Mucosa of descending colon (tissue), 3 donors: ENCODE measurements at places on chromosomes 1 and 21.

DNA sequence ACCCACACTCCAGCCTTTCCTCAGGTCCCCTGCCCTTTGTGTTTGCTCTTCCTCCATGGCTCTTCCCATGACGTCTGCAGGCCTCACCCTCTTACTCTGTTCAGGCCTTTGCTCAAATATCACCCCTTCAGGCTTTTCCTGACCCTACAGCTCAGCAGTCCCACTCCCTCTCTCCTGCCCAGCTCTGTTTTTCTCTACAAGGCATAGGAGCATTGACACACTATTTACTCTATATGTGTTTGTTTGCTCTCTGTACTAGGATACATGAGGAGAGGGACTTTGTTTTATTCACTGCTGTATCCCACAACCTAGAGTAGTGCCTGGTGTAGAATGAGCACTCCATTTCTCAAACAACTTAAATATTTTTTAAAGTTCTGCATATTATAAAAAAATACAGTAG, 107.4 kb upstream of the COA6 start:
- DNase-seq: no peak

- DNase-seq: no peak
Observed at GRCh38 chr1:110089561-110090275, 19.2 kb upstream of the ALX3 start.

GRCh38 chr1:75992312-75992711, 60.1 kb upstream of the ASB17 start:
- DNase-seq: no peak

DNA sequence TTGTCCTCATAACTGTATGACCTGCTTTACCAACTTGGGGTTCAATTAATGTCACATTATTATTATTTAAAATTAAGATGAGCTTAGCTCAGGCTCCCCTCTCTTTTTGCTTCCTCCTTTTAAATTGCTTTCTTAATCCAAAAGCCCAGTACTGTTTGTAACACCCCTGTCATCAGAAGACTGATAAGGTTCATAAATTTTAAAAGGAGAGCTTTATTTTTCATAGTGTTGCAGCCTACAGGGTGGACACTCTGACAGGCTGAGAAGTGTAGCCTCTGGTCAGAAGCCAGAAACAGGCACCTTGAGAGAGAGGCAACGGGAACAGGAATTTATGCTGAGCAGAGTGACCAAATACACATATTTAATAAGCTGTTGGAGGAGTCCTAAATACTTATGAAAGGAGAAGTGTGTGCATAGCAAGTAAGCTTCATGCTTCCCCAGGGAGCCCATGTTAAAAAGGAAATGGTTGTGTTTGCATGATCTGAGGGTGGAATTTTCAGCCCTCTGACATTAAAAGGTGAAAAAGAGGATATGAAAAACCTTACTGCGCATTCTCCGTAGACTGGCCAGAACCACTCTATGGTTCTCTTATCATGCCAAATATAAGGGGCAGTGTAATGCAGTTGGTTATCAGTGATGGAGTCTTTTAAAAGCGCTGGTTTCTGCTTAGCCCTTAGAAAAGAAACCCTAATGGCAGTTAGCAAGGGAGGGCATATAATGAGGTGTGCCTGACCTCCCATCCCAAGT, 30.5 kb upstream of the FGGY start:
- no peak for DNase-seq

GRCh38 chr1:1908506-1908791, 6.6 kb upstream of the CALML6 start:
- DNase-seq: no peak

- DNase-seq: no peak
Observed at GRCh38 chr1:200885623-200886402, 8.9 kb upstream of the INAVA start.

DNA sequence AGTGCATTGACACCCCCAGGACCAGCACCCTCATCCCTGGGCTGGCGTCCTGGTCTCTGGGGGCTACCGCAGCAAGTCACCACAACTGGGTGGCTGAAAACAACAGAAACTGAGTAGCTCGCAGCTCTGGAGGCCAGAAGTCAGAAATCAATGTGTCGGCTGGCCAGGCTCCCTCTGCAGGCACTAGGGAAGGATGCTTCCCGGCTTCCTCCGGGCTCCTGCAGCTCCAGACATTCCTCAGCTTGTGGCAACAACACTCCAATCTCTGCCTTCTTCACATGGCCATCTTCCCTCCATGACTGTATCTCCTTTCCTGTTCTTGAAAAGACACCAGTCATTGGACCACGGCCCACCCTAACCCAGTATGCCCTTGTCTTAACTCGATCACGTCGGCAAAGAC, 224.2 kb downstream of the NPHP4 start:
- no peak for DNase-seq

- no peak for DNase-seq
Observed at GRCh38 chr1:234878288-234878687, 250.3 kb downstream of the TOMM20 start.

GRCh38 chr1:211874521-211875347, 44.2 kb upstream of the LPGAT1 start:
- no peak for DNase-seq

DNA sequence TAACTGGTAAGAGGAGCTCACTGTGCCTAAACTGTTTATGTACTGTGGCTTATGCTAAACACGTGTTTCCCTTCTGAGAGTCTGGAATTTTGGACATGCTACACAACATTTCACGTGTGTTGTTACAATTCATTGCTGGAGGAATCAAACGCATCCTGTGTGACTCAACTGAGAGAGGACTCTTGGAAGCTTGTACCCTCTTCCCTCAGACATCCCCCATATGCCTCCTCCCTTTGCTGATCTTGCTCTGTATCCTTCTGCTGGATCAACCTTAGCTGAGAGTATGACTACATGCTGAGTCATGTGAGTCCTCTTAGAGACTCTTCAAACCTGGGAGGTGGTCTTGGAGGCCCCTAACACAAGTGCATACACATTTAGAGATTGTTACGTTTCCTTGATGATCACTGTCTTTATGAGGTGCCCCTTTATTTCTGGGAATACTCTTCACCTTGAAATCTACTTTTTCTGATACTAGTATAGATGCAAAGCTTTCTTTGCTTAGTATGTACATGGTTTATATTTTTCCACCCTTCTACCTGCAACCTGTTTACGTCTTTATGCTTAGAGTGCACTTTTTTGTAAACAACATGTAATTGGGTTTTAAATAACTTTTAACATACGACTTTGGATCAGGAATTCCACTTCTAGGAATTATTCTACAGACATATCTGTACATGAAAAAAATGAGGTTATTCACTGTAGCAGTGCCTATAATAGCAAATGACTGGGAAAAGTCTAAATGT, 8.7 kb downstream of the NPHP4 start:
- no peak for DNase-seq

GRCh38 chr1:113615425-113615824, 143.9 kb downstream of the PHTF1 start:
- no peak for DNase-seq

DNA sequence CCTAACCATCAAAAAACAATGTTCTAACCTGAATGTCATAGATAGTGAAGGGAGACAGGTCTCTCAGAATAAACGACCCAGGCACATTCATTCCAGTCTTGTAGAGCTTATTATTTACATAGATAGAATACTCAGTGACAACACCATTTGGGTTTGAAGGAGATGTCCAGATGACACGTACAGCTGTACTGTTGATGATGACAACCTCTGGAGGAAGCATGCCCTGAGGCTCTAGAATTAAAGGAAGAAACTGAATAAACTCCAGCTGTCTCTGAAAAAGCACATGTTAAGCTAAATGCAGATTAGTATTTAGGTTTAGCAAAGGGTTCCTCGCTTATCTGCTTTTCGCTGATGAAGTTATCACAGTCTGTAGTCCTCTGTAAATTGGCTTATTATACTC, 277.2 kb downstream of the KCTD3 start:
- DNase-seq: no peak

DNA sequence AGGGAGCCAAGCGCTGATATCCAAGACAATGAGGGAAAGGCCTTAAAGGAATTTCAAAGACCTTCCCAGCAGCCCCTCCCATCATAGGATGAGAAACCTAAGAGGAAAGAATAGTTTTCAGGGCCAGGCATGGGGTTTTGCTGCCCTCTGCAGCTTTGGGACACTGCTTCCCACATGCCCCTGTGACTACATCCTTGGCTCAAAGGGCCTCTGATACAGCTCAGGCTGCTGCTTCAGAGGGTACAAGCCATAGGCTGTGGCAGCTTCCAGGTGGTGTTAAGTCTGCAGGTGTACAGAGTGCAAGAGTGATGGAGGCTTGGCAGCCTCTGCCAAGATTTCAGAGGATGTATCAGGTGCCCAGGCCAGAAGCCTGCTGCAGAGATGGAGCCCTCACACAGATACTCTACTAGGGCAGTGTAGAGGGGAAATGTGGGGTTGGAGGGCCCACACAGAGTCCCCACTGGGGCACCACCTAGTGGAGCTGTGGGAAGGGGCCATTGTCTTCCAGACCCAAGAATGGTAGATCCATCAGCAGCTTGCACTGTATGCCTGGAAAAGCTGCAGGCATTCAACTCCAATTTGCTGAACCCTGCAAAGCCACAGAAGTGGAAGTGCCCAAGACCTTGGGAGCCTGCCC, 125.8 kb downstream of the SLC45A1 start:
- DNase-seq: no peak

DNA sequence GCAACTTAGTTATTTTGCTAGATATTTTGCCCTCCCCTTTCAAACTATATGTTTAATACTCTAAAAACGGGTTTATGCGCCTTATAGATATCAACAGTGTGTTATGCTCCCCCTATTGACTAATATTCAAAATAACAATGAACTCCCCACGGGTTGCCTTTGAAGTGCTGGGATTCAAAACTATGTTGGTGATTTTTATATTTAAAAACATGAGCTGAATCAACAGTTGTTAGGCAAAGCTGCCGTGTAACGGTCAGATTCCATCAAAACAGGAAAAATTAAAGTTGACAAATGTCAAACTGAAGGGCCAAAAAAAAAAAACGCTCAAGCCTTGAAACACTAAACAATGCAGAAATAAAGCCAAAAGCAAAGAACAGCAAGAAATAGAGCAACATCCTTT, 2.5 kb downstream of the TGFBR3 start:
- DNase-seq: no peak

DNA sequence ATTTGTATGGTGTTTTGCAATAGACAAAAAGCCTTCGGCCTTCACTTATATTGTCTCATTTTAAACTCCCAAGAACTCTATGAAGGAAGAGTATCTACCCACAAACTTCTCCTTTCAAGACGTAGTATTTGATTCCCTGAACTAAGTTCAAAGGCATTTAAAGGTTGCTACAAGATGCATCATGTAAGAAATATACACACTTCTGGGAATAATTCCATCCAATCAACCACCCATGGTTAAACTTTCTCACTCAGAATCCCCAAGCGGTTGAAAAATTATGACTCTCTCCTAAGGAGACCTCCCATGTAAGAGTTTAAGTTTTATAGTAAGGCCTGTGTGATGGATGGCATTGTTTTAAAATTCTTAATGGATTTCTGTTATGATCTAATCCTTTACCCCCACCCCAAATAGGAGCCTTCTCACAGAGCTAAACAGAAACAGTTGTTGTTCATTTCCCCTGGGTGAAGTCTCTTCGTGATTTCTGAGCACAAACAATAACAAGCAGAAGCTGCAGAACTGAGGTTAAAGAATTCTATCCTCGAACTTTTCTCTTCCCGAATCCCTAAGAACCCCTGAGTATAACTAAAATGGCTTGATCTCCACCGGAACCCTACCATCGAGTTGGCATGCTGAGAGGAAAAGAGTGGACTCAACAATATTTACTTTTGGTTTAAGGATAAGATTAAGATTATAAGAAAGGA, 185.0 kb downstream of the TGFBR3 start:
- no peak for DNase-seq

DNA sequence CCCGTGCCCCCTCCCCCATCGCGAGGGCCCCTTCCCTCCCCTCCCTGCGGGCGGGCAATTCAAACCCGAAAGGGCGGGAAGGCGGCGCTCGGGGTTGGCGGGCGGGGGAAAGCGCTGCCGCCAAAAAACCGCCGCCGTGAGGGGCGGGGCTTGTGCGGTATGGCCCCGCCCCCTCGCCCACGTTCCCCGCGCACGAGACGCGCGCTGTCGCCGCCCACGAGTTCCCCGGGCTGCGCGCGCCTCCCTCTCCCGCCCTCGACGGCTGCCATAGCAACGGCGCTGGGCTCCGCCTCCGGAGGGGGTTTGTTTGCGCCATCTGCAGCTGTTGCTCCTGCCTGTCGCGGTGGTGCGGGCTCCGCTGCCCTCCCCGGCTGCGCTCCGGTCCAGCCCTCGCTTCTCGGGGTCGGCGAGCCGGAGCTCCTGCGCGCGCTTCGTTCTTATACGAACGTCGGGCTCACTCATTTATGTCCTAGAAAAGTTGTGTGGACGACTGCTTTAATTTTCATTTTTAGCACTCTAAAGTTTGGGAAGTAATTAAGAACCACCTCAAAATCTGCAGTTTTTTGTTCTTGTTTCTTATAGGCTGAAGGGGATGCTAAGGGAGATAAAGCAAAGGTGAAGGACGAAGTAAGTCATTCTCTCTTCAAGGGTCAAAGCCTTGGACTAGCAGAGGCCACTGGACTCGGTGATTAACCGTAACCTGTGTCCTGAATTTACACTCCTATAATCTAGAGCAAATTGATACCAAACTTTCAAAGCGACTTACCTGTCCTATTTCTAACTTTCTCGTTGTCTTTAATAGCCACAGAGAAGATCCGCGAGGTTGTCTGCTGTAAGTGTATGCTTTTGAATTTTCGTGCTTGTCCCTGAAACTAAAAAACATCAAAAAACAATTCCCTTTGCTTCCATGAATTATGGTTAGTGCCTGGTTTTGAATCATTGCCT, 933 bp downstream of the HMGN2 start:
- peak; percentile 97 for DNase-seq

DNA sequence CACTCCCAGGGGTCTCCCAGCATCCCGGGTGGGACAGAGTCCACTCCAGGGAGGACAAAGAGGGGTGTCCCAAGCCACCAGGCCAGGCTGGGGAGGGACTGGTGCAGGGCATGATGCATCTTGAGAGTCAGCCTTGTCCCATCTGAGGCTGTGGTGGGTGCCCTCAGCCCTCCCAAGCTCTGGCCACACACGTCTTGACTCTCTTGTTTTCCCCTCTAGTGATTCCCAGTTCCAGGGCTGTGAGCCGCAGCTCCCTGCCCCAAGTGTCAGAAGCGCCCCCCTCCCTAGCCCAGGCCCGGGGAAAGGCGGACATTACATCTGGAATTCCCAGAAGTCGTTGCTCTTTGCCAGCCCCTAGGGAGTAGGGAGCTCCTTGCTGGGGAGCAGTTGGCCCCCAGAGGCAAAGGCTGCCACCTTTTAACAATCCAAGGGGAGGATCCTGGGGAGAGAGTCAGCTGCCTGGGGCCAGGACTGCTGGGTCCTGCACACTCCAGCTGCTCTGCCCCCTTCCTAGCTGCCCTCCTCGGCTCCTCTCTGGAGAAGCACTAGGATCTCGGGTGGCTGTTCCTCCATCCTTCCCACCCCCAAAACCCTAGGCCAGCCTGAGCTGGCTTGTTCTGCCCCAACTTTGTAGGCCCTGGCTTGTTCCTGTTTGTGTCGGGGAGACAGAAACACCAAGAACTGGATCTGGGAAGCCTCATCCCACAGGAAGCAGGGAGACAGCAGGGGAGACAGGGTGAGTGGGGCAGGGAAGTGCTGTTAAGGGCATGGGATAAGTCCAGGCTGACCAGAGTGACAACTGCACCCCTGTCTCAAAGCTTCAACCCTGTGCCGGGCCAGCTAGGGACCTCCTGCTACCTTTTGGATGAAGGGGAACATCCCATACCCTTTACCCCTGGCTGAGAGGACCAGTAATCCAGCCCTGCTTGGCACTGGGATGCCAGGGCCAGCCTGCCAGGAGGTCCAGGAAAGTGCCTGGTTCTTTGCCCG, 3.2 kb upstream of the PTPN7 start:
- no peak for DNase-seq
